ENCODE measurements at places on chromosomes 1 and 21.

- DNase-seq, result no peak
Measured at GRCh38 chr1:186183219-186183618, 191.8 kb downstream of the TPR start.

GRCh38 chr1:201171063-201172036 lies 17.1 kb upstream of the TMEM9 start:
- DNase-seq, result peak; percentile 37

- DNase-seq, result no peak
Measured at GRCh38 chr21:40472013-40472412, 374.9 kb downstream of the DSCAM start.

GRCh38 chr1:240613356-240614142 lies 1.6 kb upstream of the GREM2 start:
- no peak for DNase-seq

DNA sequence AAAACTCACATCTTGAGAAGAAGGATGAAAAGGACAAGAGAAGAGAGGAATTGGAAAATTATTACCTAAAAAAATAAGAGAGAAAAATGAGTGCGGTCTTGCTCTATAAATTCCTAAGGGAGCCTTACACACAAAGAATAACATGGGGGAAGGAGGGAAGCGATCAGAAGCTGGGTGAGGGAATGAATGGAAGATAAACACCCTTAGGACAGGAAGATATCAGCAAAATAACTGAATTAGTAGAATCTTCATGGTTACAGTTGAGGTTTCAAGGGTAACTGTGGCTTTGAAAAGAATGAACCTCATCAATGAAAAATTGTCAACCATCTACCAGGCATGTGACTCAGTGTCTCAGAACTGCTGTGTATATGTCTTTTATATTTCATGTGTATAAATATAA lies 192.5 kb upstream of the FOXD3 start:
- DNase-seq, result no peak

DNA sequence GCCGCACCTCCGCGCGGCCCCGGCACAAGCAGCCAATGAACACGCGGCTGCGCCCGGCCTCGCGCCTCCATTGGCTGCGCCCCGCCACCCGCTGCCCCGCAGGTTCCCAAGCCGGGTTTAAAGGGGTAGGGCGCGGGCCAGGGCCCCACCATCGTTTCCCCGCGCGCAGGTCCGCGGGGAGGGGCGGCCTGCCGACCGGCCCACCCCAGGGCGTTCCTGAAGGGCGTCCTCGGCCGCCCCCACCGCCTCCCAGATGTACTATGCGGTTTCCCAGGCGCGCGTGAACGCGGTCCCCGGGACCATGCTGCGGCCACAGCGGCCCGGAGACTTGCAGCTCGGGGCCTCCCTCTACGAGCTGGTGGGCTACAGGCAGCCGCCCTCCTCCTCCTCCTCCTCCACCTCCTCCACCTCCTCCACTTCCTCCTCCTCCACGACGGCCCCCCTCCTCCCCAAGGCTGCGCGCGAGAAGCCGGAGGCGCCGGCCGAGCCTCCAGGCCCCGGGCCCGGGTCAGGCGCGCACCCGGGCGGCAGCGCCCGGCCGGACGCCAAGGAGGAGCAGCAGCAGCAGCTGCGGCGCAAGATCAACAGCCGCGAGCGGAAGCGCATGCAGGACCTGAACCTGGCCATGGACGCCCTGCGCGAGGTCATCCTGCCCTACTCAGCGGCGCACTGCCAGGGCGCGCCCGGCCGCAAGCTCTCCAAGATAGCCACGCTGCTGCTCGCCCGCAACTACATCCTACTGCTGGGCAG lies at the start of gene OLIG1:
OLIG1 (plus strand) TSS at position 148 of the 750 bp plus-strand sequence; CDS start at position 254, 106 bp downstream.
- DNase-seq, result no peak

- DNase-seq, result no peak
Measured at GRCh38 chr1:19164274-19165015, 45.6 kb downstream of the UBR4 start.

DNA sequence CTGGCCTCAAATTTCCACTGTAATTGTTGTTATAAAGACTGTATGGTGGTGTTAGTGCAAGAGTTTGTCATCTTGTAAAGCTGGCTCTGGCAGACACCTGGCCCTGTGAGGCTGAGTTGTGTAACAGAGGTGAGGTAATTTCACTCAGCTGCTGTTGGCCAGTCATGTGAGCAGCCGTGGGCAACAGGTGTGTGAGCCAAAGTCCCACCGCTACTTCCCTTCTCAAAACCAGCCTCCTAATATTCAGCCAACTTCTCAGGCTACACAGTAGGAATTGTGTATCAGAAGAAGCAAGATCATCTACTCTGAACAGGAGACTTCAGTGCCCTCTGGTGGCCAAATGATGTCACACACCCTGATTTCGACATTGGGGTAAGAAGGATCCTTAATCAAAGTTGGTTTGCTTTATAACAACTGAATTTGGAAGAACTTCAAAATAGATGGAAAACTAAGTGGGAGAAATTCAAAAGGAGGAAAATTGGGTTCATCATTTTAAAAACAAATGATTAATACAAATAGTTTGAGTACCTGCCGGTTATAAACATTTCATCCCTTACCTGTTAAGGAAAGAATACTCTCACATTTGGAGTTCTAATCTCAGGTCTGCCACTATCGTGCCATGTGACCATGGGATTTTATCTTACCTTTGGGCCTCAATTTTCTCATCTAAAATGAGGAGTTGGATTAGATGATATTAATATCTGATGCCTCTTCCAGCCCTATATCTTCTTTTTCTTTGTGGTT lies 2.6 kb upstream of the CREG1 start:
- DNase-seq, result peak; percentile 74

- DNase-seq, result no peak
Measured at GRCh38 chr1:10852486-10852885, 56.0 kb upstream of the CASZ1 start.

GRCh38 chr1:205247130-205247921 lies 19.6 kb downstream of the TMCC2 start:
- no peak for DNase-seq

- no peak for DNase-seq
Measured at GRCh38 chr1:89966656-89967055, 28.3 kb upstream of the ZNF326 start.

GRCh38 chr1:157113106-157113505 lies 13.5 kb upstream of the ETV3L start:
- DNase-seq, result peak; percentile 24
